Stimulated activated CD8-positive, alpha-beta memory T cell treated with anti-CD3 and anti-CD28 coated beads, Interleukin-7, amount 100 ng/mL, for 1 hour (primary cell): ENCODE measurements at places on chromosomes 6 and 20.

DNA sequence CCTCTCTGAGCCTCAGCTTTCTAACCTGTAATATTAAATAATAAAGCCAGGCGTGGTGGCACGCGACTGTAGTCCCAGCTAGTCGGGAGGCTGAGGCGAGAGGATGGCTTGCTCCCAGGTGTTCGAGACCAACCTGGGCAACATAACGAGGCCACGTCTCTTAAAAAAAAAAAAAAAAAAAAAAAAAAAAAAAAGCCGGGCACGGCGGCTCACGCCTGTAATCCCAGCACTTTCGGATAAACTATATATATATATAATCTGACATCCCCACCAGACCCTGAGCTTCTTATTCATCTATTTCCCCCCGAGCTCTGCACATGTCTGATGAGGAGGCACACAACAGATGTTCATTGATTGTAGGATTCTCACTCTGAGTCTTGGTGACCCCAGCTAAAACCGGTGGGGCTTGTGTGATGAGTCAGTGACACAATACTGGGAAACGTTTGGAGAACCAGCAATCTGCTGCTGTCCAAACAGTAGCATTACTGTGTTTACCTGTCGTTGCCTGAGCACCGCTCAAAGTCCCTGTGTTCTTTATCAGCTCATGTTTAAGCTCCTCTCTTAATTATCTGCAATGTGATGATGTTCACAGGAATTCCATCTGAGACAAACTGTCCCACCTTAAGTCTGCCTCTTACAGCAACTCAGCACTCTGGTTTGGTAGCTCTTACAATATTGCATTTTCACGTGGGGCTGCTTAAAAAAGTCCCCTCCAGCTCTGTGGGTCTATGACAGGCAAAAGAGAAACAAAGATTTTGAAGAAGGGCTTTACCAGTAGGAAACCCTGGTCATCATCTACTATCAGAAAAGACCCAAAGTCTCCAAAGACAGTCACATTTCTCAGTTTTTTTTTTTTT is 1.0 kb upstream of the SPATA2 start:
- DNase-seq = no peak

- no peak for DNase-seq
Measured at GRCh38 chr6:37435816-37436215, 2.8 kb downstream of the CMTR1 start.

DNA sequence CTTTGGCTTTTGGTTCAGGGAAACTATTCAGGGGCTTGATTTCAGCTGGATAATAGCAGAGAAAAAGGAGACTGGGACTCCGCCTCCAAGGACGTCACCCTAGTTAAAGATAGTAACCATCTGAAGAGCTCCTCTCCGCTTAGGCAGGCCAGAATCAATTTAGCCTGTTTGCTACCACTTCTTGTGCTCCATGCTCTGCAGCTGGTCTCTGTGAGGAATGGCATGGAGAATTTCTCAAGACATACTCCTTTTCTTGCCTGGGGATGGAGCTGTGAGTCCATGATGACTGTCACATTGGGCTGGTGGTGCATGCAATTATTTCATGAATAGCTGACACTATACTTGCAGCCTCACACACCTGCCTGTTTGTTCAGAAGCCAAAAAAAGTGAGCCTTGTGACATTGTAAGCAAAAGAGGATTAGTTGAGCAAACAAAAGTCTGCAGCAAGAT is 61.4 kb downstream of the TXLNB start:
- no peak for DNase-seq

- DNase-seq = no peak
Measured at GRCh38 chr20:34260208-34260942, 19.2 kb downstream of the ASIP start.

DNA sequence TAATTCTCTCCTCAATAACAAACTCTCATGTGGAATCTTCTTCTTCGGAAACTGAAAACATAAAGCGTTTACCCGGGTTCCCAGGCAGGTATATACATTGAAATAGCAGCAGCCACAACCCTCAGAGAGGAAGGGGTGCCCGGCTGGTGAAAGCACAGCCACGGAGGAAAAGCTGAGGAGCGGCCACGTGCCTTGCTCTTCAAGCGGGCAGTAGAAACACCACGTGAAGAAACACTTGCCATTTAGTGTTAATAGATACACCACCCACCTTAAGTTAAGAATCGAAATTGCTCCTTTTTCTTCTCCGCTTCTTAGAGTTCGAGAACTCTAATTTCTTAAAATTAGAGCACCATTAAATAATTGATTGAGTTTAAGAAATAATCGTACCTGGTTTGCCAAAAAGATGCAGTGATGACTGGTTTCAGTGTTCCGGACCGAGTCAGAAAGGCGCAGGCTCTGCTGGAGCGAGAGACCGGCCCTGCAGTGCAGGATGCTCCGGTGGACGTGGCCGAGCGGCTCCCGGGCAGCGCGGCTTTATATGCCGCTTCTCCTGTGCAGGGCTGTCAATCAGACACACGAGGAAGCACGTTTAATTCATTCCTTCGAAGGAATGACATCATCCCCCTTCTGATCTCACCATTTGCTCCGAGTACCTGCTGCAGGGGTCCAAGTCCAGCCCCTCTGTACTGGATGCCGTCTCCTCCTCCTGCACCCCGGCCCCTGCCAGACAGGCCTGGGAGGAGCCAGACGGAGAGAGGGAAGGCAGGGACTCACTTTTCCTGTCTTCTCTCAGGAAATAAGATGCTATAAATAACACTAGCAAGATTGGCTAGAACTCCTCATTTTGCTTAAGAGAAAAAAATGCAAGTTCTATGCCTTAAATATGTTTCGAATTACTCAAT is at the start of gene THBS2:
Gene THBS2, minus strand, starts transcription at position 510 of the 902 bp plus-strand sequence. CDS start 3,062 bp downstream, outside the sequence.
- no peak for DNase-seq
